ENCODE measurements at places on chromosomes 16 and 17.

GRCh38 chr16:19294156-19294649, 8.7 kb downstream of the CLEC19A start:
- DNase-seq: no peak

DNA sequence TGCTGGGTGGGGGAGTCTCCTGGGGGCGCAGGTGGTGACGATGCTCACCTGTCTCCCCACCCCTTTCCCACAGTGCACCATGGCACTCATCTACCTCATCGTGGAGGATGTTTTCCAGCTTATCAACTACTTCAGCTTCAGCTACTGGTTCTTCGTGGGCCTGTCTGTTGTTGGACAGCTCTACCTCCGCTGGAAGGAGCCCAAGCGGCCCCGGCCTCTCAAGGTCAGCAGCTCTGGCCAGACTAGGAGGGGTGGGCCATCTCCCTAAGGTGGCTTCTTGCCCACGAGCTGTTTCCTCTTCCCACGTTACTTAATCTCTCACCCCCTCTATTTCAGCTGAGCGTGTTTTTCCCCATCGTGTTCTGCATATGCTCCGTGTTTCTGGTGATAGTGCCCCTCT, 14.5 kb downstream of the SLC7A6OS start:
- DNase-seq: no peak

DNA sequence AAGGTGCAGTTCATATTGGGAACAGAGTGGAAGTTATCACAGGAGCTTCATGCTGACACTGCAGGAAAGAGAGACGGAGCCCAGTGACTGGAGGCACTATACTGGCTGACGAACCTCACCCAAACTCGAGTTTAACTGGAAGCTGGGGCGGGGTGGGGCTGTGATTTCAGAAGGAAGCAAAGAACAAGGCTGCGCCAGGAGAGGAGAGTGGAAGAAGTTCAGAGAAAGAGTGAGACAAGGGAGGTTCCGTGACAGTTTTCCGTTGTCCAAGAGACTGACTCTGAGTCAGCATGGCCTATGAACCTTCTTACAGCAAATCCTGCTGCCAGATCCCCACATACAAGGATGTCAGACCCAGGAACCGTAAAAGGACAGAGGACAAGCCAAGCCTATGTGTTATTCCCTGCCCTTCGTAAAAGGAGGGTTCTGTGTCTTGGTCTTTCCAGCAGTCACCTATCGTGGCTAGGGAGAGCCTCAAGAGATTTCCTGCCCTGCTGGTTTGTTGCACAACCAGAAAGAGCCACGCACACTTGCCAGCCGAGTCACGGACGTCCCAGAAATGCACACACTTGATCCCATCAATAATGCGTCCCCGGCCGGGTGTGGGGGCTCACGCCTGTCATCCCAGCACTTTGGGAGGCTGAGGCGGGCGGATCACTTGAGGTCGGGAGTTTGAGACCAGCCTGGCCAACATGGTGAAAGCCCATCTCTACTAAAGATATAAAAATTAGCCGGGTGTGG, 5.1 kb downstream of the PITPNA start:
- DNase-seq: no peak

- DNase-seq: no peak
Measured at GRCh38 chr17:55561316-55561972, 50.2 kb upstream of the SMIM36 start.

DNA sequence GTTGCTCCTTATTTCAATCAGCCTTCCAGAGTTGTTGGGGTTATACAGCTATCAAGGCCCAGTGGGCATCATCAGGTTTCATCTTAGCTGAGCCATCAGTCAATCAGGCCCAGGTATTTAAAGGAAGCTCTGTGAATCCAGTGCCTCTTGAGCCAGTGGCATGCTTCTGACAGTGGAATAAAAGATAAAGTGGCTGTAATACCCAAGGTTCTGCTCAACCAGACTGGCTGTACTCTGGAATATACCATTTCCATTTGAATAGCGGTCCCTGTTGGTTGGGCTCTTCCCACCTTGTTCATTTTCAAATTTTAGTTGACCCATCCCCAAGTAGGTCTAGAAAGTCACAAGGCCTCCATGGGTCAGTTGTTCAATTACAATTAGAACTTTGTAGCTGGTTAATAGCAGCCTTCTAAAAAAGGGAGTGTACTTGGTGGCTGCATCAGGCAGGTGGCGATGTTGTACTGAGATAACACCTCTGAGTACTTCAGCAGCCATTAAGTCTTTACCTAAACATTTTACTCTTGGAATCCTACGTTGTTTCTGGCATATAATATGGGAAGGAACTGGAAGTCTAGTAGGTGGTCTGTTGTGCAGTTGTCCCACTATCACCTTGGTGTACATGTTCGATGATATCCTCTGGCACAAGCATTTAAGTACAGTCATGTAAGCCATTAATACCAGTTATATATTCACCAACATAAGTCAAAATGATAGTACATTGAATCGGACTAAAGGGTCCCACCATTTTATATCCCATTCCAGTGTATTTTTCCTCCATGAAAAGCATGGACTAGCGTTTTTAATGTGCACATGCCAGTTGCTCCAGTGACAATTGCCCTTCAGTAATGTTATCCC, 294.1 kb downstream of the BCAS3 start:
- peak; percentile 49 for DNase-seq

- DNase-seq: no peak
Measured at GRCh38 chr17:42655528-42655927, 3.6 kb upstream of the TUBG2 start.

GRCh38 chr17:52287611-52288010, 129.1 kb upstream of the CA10 start:
- DNase-seq: no peak

- DNase-seq: peak; percentile 62
Measured at GRCh38 chr16:89308391-89309333, 91.2 kb downstream of the ZNF778 start.

DNA sequence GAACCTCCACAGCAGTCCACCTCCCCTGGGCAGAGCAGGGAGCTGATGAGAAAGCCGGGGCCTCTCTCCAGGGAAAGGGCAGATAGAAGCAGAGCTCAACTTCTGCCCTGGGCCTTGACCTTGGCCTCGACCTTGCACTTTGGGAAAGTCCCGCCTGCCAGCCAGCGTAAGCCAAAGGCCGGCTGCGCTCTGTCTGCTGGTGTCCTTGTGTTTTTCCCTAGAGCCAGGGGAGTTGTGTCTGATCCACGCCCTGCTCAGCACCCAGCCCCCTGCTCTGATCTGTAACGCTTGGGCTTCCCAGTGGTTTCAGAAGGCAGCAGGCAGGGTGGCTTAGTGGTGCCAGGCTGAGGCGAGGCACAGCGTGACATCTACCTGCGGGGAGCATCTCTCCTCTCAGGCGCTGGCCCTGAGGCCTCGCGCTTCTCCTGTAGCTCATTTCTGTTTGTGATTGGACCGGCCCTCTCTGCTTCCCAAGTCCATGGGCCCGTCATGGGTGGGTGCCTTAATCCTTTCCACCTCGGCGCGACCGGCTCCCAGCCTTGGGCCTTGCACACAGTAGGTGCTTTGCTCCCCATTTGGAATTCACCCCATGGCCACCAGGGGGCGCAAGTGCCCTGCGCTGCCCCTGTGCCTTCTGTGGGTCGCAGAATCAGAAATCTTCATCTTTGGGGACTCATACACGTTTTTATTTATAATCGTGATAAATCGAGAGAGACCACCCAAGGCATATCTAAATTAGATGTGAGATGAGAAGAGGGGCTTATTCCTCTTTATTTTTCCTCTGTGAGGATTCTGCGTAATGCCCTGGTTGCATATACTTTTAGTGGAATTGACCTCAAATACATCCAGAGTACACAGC, 24.2 kb downstream of the SGSH start:
- peak; percentile 52 for DNase-seq

DNA sequence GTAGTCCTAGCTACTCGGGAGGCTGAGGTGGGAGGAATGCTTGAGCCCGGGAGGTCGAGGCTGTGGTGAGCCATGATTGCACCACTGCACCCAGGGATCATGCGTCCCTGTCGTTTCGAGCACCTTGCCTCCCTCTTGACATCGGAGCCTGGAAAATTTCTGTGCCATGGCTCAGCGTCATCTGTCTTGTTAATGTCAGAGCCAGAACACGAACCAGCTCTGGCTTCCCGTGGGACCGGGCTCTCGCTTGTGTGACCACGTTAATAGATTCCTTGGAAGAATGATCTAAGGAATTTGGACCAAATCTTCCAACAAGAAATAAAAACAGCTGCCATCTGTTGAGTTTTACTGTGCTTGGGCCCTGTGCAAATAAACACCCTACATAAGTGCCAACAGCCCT, 117.7 kb downstream of the ABCC1 start:
- DNase-seq: no peak

- DNase-seq: no peak
Measured at GRCh38 chr17:882827-883585, 96.6 kb downstream of the NXN start.

- no peak for DNase-seq
Measured at GRCh38 chr16:25052530-25052929, 37.4 kb upstream of the ARHGAP17 start.

DNA sequence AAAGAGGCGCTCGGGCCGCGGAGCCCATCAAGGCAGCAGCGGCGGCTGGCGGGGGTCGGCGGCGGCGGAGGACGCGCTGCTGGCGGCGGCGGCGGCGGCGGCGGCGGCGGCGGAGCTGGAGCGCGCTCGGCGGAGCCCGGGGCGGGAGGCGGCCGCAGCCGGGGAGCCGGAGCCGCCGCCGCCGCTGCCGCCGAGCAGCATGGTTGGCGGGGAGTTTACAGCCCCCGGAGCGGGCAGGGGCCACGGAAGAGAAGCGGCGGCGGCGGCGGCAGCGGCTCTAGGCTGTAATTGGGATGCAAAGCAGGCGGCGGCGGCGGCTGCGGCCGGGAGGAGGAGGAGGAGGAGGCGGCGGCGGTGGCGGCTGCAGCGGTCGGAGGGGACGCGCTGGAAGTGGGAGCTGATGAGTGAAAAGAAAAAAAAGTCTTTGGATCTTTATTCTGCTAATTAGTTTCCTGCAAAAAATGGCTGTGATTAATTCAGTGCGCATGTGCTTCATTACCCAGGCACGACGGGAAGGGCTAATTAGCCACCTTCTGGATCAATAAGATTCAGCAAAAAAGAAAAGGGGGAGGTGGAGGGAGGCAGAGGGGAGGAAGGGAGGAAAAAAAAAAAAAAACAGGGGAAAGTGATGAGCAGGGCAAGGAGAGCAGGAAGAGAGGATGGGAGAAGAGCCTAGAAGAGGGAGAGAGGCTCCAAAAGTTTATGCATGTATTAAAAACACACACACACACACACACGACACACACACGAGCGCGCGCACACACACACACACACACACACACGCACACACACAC, 10.9 kb upstream of the ZFHX3 start:
- DNase-seq: peak; percentile 17

- no peak for DNase-seq
Measured at GRCh38 chr17:56674401-56674925, 81.0 kb downstream of the NOG start.

DNA sequence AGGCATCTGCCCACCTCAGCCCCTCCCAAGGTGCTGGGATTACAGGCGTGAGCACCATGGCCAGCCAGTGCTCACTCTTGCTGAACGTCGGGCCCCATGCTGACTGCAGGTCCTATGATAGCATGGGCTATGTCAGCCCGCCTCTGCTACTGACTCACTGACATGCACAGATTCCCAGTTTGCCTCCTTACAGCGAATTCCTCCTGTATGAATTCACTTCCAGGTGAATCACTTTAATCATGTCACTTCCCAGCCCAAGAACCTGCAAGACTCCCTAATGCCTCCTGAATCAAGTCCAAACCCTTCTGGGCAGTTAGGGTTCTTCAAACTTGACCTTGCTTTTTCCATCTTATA, 16.1 kb upstream of the UBTF start:
- no peak for DNase-seq

DNA sequence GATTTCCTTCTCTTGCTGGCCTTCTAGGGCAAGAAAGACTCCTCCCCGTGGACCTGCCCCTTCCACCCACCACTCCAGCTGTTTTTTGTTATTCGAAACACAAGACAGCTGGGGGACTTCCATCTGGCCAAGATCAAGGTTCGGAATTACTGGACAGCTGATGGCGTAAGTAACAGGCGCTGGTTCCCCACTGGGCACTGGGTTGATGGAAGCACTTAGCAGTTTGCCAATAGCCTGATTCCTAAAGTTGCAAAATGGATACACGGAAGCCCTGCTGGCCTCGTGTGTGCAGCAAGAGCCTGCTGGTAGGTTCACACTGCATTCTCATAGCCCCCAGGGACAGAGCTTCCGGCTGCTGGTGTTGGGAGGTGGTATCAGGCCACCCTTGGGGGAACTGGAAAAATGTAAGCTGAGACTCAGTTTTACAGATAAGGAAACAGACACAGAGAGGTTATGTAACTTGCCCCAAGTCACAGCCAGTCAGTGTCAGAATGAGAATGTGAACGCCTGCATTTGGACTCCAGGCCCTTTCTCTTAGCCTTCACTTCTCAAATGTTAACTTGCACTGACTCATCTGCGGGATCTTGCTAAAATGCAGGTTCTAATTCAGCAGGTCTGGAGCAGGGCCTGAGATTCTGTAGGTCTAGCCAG, 171.7 kb downstream of the KATNIP start:
- no peak for DNase-seq

DNA sequence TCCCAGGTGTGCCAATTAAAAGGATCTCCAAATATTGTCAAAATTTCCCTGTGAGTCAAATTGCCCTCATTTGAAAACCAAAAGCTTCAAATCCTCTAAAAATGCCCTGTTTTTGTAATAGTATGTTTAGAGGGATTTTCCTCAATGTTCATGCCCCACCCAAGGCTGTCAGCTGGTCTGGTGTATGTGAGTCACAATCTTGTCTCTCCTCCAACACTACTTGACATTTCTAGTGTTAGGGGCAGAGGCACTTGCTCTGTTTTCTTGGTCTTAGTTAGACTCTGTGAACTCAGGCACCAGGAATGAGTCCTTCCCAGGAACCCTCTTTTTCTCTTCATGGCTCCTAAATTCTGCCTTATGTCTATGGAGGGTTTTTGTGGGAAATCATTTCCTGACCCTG, 634.8 kb downstream of the KCNJ2 start:
- DNase-seq: no peak

- no peak for DNase-seq
Measured at GRCh38 chr16:27718201-27719105, 168.5 kb downstream of the KATNIP start.

- no peak for DNase-seq
Measured at GRCh38 chr17:12983991-12984884, 33.6 kb downstream of the ELAC2 start.

DNA sequence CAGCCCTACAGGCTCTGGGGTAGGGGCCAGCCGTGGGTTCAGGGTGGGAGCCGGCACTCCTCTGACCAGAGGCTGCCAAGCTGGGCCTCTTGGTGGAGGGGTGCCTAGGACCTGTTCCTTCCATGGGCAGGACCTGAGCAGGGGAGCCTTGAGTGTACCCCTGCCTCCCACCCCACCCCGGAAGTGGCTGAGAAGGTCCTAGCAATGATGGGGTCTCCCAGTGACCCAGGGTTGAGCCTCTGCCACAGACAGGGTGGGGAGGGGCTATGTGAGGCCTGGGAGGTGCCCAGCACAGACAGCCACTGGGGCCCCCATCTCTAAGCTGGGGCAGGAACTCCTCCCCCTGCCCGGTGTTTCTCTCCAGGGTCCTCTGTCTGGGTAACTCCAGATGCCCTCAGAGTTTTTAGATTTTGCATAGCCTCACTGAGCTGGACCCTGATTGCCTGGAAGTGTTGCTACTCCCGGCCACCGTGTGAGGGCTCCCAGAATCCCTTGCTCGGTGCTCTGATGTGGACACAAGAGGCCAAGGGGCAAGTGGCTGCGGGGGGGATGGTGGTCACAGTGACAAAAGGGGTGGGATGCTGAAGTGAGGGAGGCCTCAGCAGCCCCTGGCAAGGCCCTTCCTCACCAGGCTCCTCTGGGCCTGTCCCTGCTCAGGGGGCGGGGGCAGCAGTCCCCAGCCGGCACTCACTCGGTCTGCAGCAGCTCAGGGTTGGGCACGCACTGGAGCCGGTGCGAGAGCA, 6.4 kb upstream of the MTSS2 start:
- no peak for DNase-seq

- no peak for DNase-seq
Measured at GRCh38 chr17:15351925-15352324, 10.5 kb upstream of the TEKT3 start.
